ENCODE measurements at places on chromosomes 5 and 9.

DNA sequence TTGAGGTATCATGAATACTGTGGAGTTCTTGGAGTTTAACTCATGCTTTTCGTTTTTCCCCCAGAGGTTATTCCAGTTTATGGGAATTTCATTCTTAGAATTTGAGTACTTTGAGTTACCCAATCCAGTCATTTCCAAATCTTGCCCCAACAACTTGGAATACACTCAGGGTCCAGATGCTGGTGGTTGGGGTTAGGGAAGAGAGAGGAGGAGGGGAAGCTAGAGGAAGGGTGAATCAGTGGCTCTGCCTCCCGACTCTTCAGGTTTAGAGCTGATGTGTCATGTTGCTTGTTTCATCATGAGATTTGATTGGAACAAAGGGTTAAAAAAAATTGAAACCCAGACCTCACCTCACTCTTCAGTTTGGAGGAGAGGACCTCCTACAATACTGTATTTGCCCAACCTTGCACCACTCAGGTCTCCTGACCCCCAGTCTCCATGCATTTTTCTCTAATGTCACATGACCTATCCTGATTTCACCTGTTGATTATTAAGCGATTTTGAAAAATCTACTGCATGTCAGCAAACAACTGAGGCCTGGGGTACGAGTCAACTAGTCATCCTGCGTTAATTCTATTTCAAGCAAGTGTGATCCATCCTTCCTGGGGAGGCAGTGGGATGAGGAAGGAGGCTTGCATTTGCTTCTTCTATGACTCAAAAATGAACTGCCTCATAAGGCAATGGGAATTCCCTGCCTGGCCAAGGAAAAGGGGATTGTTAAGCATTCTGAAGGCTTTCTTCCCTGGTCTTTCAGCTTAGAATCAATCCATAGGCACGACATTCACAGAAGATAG lies 6.2 kb upstream of the SLC1A3 start:
- DNase-seq: no peak

DNA sequence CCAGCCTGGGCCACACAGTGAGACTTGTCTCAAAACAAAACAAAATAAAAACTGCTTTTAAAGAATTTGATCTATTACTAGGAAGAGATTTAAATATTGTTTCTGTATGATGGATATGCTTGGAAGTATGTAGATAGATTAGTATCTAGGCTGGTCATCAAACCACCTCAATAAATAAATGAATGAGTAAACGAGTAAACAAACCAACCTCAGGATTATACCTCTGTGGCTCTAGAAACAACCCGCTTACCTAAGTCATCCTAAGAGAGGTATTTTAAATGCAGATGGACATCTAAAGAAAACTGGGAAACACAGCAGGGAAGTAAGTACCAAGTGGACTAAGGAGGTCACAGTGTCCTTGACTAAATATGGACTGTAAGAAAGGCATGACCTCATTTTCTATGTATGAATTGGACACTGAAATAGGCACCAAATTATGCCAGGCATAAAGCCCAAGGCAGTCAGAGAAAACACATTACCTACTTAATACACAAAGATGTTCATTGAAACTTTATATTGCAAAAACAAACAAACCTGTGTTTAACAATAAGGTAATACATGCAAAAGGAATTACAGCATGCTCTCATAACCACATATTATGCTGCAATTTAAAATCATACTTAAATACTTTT lies 7.3 kb downstream of the ANKH start:
- DNase-seq: no peak

- no peak for DNase-seq
These were observed 169.8 kb downstream of the MAN2A1 start for GRCh38 chr5:109859537-109859936.

DNA sequence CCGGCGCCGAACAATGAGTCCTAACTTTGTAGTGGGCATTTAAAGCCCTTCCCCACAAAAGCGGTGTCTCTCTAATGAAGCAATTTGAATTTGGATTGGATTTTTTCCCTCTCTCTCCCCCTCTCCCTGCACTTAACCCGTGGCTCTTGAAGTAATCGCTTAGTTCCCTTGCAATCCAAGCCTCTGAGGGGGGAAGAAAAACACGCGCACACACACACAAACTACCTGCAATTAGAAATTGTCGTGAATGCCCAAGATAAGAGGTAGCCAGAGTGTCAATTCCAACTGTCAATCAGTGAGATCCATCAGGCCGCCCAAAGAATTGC lies 1.2 kb downstream of the LHX6 start:
- DNase-seq: no peak

GRCh38 chr5:150758203-150758530 lies 650 bp downstream of the DCTN4 start:
- no peak for DNase-seq

DNA sequence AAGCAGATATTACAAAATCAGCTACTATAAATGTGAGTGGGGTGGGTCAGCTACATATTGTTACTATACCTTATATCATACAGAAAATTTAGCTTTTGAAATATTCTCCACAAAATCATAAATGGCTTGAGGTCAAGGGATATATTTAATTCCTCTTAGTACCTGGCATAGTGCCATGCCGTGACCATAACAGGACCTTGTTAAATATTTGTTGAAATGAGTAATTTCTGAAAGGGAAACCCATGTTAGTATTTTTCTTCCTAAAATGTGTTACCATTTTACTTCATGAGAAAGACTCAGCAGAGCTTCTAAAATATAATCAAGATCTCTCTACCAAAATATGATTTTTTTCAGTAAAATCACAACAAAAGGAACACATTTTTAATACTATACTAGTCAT lies 14.8 kb downstream of the ATP10B start:
- DNase-seq: no peak

- no peak for DNase-seq
These were observed 61.2 kb downstream of the MCTP1 start for GRCh38 chr5:95223566-95224258.

DNA sequence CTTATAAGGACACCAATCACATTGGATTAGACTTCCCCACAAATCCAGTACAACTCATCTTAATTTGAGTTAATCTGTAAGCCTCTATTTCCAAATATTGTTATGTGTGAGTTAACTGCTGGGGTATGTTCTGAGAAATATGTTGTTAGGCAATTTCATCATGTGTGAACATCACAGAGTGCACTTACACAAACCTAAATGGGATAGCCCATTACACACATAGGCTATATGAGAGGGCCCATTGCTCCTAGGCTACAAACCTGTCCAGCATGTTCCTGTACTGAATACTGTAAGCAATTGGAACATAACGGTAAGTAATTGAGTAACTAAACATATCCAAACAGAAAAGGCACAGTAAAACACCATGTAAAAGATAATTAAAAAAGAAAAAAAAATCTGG lies 19.1 kb upstream of the ARSI start:
- no peak for DNase-seq

- no peak for DNase-seq
These were observed 43.4 kb upstream of the BICD2 start for GRCh38 chr9:92807757-92808725.

- no peak for DNase-seq
These were observed 4.5 kb downstream of the PRRX2 start for GRCh38 chr9:129669946-129670345.

GRCh38 chr5:139451176-139451575 lies 11.4 kb downstream of the ECSCR start:
- no peak for DNase-seq

DNA sequence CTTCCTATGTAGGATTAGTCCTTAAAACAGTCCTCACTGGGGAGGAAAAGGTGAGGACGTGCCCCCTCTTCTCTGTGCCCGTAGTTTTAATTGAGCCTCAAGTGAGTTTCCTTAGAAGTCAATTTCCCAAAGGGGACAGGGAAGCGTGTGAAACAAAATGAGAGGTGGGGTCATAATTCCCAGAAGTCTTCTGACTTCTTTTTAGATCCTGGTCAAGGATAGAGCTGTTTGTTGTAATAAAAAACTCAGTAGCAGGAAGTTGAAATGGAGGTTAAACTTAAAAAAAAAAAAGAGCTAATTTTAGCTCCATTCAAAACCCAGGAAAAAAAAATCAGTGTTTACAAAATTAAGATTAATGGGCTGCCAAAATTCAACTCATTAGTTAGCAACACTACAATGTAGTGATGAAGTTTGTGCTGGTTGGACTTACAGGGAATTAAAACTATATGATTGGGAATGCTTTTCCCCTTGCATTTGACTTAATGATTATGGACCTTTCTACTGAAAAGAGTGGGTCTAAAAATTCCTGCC lies 158.3 kb upstream of the MEF2C start:
- no peak for DNase-seq

All from stimulated activated CD4-positive, alpha-beta T cell treated with anti-CD3 and anti-CD28 coated beads, TNF-alpha, amount 100 ng/mL, for 1 hour (primary cell).